ENCODE measurements at places on chromosomes 13 and 19.

DNA sequence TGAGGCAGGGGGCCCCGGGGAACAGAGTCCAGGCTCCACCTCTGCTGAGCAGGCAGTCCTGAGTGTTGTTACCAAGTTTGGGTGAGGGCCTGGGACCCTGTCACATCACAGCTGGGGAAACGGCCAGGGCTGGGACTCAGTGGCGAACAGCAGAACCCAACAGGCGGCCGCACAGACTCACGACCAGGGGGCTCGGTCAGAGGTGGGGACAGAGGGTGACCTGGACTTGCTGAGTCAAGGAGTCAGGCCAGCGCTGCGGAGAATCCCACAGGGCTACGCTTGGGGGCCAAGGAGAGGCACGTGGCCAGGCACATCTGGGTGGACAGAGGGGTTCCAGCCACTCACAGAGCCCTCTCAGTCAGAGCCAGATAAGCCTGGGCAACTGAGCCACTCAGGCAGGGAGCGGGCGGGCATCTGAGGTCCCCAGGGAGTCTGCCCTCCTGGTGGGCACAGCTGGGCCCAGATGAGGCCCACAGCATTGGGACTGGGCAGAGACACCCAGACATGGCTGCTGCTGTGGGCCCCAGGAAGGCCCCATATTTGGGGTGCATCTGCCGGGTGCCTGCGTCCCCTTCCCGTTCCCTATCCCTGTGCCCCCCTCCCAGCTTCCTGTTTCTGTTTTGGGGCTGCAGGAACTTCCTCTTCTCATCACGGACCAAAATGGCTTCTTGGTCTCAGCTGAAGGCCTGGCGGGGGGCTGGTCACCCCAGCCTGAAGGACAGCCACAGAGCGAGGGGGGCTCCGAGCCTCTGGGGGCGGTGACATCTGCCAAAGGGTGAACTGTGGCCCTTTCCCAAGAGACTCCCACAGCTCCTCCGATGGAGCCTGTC, 34.0 kb downstream of the CEBPA start:
- peak; percentile 61 for DNase-seq

DNA sequence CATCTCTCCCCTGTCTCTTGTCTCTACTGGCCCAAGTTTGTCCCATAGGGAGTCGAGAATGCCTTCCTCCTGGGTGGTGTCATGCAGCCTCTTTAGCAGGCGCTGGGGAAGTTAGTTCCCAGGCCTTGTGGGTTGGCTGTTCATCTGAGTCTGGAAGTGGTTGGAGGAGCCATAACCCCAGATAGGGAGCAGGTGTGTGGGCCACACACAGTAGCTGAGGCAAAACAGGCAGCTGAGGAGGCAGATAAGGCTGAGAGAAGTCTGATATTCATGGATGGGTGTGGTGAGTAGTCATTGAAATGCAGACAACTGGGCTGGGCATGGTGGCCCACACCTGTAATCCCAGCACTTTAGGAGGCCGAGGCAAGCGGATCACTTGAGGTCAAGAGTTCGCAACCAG, 40.9 kb upstream of the KPNA3 start:
- no peak for DNase-seq

GRCh38 chr19:1850809-1851653, 2.7 kb upstream of the REXO1 start:
- DNase-seq, result no peak

DNA sequence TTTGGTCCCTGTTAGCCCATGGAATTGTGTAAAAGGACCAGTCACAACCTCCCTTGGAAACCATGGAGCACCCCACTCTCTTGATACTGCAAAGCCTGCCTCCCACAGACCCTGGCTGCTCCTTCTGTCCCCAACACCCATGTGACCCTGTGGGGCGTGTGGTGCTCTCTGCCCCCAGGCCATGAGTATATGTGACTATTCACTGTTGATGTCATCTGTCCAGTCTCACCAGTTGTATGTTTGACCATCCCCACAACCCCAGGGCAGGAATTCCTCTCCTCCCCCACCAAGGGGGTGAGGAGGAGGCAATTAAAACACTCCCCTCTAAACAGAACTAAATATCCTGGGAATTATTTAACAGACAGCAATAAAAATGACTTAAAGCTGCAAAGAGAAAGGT, 35.2 kb downstream of the KCTD15 start:
- peak; percentile 32 for DNase-seq

DNA sequence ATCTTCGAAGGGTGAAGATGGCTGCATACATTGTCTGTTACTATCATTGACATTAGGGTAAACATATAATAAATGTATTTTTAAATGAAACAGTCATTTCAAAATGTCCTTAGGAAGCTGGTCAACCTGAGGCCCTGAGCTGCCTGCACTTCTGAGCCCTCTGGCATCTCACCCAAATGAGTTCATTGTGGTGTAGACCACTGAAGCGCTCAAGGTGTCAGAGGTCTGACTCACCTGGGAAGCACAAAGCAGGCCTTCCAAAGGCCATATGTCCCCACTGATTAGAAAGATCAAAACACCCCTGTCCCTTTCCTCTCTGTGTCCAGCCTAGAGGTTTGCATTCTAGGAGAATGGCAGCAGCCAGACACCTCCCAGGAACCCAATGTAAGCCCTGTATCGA, 59.6 kb downstream of the COL4A2 start:
- DNase-seq, result no peak

- DNase-seq, result no peak
Observed at GRCh38 chr19:42114412-42114811, 17.8 kb downstream of the POU2F2 start.

- peak; percentile 7 for DNase-seq
Observed at GRCh38 chr19:54430306-54431254, 15.3 kb downstream of the TTYH1 start.

DNA sequence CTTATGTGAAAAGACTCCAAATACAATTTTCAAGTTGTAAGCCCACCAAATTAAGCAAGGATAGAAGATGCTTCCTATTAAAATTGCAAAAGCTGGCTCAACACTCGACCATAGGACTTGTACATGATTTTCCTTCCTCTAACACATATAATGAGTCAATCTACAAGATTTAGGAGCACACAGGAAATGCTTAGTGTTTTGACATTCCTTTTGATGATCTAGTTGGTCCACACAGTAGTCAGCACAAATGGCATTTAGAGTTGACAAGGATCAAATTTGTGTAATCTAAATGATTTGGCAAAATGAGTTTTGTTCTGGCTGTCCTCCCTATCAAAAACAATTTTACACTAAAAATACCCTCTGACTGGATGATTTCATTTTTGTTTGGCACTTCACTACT, 340.2 kb downstream of the DIAPH3 start:
- no peak for DNase-seq

DNA sequence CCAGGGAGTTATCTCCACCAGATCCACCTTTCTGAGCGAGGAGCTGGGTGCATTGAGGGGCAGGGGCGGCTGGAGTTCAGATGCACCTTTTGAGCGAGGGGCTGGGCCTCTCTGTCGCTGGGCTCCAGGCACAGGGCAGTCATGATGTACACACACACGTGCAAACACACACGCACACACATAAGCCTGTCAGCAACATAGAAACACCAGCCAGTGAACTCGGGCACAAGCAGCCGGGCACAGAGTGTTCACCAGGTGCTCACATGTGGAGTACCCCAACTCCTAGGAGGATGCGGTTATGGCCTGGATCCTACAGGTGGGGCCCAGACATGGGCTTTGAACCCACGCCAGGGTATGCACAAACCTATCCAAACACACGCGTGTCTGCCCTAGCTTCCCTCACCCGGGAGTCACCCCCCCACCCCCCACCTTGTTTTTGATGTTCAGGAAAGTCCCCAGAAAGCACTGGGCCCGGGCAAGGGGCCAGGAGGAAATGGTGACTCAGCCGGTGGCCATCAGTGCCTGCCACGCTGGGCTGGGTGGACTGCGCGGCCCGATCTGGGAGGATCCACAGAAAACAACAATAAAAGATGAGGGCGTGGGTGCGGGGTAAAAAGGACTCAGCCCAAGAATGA, 13.3 kb downstream of the ARRDC2 start:
- DNase-seq, result peak; percentile 76

DNA sequence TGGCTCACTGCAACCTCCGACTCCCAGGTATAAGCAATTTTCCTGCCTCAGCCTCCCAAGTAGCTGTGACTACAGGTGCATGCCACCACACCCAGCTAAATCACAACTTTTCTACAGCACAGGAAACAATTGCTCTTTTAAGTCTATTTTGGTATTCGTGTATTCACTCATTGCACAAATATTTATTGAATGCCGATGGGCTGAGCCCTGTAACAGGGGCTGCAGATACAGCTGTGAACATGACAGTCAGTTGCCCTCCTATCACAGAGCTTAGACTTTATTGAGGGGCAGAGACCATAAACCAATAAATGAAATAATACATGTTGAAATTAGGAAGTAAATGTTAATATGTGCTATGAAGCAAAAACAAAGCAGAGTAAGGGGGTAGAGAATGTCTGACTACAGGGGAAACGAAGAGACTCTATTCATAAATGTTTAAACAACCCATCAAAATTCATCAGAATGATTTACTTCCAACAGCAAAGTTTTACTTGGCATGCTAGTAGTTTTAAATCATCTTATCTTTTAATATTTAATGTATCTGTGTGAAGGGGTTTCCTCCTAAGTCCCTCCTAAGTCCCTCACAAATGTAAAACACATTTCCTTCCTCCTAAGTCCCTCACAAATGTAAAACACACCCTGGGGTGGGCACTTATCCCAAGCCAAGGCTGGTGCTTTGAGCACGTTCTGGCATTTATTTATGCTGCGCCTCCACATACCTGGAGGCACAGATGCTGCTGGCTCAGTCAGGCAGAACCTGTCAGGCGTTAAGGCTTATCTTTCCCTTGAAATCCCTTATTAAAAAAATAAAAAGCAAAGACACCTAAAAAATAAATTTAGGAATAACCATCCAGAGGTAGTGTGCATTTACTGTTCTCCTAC, 140.8 kb downstream of the MIPEP start:
- no peak for DNase-seq

DNA sequence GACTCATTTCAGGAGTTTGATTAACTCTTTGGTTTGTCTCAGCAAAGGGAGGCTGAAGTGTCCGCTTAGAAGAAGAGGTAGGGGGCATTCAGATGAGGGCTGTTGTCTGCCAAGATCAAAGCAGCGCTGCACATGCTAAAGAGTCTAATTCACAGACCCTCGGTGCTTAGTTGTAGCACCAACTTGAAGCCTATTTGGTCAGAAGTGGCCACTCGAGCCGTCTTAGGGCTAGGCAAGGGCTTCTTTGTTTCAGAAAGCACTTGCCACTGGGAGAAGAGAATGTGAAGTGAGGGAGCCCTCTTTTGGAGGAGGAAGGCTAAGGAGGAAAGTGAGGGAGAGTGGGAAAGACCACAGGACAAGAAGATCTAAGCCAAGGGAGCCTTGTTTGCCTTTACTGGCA, 313.4 kb upstream of the TMTC4 start:
- DNase-seq, result no peak

DNA sequence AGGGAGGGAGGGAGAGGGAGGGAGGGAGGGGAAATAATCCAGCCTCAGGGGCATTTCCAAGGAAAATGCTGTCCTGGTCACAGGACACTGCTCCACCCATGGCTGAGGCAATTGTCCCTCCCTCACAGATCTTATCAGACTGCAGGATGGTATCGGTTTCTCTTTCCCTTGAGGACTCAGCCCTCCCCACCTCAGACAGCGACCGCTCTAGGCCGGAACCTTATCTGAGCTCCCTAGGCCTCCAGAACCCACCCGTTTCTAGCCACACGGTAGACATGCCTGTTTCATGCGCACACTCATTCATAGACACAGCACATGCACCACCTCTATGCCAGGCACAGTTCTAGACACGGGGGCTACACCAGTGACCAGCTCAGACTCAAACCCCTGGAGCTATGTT, 10.0 kb upstream of the IZUMO2 start:
- DNase-seq, result no peak

GRCh38 chr19:40323705-40324104, 24.5 kb downstream of the C19orf47 start:
- no peak for DNase-seq

DNA sequence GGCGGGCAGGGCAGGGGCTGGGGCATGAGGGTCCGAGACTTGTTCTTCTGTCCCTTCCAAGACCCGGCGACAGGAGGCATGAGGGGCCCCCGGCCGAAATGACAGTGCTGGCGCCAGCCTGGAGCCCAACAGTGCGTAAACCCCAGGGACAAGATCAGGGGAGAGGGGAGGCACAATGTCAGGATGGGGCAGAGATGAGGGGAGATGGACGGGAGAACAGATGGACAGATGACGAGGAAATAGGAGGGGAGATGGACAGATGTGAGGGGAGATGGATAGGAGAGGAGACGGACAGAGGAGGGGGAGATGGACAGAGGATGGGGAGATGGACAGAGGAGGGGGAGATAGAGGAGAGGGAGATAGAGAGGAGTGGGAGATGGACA, 518 bp downstream of the FLT3LG start:
- DNase-seq, result no peak

DNA sequence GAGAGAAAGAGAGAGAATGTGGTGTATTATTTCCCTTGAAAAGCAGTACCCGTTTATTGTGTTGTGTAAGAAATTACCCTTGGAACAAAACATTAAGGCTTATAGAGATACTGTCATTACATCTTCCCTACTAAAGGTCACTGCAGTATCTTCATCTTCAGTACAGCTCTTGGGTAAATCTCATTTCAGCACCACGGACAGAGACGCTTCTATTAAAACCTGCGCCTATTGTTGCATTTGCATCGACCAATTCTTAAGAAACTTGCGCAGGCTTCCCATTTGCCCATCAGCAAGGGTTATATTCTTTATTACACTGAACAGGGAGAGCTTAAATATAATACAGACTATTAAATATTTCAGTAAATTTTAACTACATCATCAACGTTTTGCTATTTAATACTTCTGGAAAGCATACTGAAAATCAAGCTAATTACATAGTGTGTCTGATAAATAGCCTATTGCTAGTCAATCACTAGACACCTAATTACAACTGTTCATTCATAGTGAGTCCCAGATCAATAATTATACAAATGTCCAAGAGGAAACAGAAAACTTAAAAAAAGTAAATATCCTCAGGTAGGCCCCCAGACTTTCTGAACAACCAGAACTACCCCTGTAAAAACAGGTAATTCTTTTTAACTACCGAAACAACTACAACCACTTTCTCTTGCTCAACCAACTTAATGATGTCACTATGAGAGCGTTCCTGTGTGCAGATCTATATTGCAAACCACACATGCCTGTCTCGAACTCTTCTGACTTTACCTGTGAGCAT, 350.6 kb downstream of the LIG4 start:
- no peak for DNase-seq

DNA sequence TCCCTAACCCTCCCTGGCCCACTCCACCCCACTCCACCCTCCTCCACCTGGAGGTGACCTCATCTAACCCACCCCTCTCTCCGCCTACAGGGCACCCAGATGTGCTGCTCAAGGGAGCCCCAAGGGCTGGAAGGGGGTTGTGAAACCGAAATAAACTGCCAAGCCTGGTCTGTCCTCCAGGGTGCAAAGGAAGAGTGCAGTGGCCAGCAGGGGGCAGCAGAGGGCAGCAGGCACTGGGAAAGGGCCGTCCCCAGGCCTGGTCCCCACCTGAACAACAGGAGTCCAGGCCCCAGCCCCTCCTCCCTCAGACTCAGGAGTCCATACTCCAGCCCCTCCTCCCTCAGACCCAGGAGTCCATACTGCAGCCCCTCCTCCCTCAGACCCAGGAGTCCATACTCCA, 8.4 kb upstream of the BCAM start:
- DNase-seq, result peak; percentile 84

- DNase-seq, result peak; percentile 93
Observed at GRCh38 chr19:8648240-8648639, 17.8 kb downstream of the NFILZ start.

GRCh38 chr19:1978346-1978894, 37.1 kb downstream of the BTBD2 start:
- no peak for DNase-seq
